ENCODE measurements at places on chromosomes 3 and 15.

DNA sequence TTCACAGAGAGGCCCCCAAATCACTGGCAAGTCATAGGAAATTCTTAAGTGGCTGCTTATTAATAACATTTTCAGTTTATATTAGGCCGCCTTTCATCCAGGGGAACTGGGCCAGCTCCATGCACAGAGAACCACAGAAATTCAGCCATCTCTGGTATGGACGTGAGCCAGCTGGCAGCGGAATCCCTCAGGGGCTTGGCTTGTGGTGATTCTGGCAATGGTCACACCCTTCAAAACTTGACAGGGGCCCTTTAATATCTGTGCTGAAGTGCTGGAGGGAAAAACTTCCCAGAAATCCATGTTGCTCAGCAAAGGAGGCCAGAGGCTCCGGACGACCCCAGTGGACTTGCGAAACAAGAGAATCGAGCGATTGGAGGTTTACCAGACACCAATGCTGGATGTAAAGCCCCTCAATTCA, 11.3 kb downstream of the PRICKLE2 start:
- DNase-seq: no peak

GRCh38 chr15:40381818-40382529, 547 bp upstream of the KNSTRN start:
- DNase-seq: no peak

- DNase-seq: no peak
These were observed 12.9 kb upstream of the APEH start for GRCh38 chr3:49661281-49661680.

- no peak for DNase-seq
These were observed 43.5 kb downstream of the IDH2 start for GRCh38 chr15:90058775-90059174.

GRCh38 chr3:154931484-154931883, 148.6 kb upstream of the MME start:
- DNase-seq: no peak

DNA sequence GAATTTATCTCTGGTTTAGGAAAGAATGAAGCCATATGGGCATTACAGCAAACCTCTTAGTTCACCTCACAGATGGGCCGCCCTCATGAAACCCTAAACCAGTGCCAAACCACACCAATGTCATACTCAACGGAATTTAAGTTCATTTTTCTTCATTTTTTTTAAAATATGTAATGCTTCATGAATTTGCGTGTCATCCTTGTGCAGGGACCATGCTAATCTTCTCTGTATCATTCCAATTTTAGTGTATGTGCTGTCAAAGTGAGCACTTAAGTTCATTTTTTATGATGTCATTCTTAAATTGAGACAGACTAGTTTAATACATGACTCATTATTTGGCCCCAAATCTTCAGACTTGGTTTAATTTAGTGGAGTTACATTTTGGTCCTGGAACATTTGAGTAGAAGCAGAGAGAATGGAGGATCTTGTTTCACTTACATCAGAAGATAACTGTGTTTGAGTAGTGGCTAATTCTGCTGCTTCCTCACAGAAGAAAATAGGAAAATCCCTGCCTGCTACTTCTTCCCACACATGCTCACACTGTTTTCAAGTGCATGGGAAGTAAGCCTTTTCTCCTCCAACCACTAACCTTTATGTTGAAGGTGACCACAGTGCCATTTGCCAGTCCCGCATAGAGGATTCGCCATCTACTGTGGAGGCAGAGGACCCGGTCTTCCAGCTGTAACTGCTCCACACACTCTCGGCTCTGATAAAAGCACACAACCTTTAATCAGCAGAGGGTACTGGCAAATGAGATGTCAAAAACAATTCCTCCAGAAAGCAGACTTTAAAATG, 63.3 kb downstream of the ZNF106 start:
- no peak for DNase-seq
